Activated CD4-positive, alpha-beta memory T cell treated with anti-CD3 and anti-CD28 coated beads for 36 hours (primary cell): ENCODE measurements at places on chromosomes 4 and X. TPM values are rescaled to one million over a fixed set of nuclear protein-coding genes. Genes with fewer than 3 reads are reported as not detected.

Gene TMEM154
- total RNA-seq = 18.1 TPM

DNA sequence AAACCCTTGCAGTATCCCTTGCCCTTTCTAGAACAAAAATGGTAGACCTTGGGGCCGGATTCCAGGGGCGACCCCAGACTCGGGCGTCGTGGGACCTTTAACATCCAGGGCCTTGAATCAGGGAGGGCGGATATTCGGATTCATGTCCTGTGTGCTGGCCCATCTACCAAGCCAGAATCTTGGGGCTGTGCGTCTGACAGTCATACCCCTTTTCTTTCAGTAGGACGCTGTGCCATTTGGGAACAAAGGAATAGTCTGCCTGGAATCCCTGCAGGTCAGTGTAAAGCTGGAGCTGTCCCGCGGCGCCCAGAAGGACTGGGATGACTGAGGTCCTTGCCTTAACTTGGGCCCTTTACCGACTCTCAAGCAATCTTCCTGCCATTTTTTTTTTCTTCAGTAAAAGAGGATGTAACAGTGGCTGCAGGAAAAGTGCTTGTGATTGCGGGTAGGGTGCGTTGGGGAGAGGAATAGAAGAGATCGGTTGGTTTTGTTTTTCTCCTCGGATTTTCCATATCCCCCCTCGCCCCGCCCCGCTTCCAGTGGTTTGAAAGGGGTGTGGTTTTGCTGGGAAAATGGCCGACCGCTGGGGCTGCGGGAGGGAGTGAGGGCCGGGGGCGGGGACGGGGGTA lies 518 bp downstream of the ARMCX1 start:
- no peak for DNase-seq

Gene ASB9
- 0.48 TPM for total RNA-seq

- peak; percentile 9 for DNase-seq
These were observed 7.8 kb downstream of the FRG2 start for GRCh38 chr4:190019023-190019858.

Gene NEUROG2
- not detected for total RNA-seq

GRCh38 chrX:129007631-129008030 lies 515.7 kb downstream of the SMARCA1 start:
- DNase-seq = no peak

Gene ZFP92
- total RNA-seq = 1.6 TPM

DNA sequence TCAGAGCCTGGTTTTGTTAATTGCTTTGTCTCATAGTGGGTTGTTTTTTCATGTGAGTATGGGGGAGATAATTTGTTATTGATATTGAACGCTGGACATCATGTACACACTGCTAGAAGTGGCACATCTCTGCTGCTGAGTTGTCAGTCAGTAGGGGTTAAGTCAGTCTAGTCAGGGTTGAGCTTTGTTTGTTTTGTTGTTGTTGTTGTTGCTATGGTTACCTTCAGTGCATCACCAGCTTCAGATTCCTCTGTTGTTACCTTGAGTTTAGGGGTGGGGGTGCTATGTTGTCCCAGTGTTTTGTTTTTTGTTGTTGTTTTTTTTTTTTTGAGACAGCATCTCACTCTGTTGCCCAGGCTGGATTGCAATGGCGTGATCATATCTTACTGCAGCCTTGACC lies 9.9 kb downstream of the YIPF6 start:
- no peak for DNase-seq

GRCh38 chr4:107153956-107154355 lies 117.8 kb upstream of the DKK2 start:
- no peak for DNase-seq

DNA sequence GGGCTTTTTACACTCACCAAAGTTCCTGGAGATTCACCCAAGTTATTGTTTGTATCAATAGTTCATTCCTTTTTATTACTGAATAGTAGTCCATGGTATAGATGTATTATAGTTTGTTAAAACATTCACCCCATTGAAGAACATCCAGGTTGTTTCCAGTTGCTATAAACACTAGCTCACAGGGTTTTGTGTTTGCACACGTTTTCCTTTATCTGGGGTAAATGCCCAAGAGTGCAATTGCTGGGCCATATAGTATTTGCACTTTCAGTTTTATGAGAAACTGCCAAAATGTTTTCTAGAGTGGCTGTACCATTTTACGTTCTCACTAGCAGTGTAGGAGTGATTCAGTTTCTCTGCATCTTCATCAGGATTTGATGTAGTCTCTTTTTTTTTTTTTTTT lies 57.1 kb downstream of the CBLL2 start:
- no peak for DNase-seq

Gene SNX25
- total RNA-seq = 18.9 TPM

GRCh38 chr4:114132830-114133229 lies 153.4 kb upstream of the ARSJ start:
- no peak for DNase-seq

Gene LIMCH1
- not detected for total RNA-seq

Gene FAT4
- not detected for total RNA-seq

GRCh38 chrX:17590892-17591740 lies 146.2 kb upstream of the SCML1 start:
- DNase-seq = peak; percentile 62

DNA sequence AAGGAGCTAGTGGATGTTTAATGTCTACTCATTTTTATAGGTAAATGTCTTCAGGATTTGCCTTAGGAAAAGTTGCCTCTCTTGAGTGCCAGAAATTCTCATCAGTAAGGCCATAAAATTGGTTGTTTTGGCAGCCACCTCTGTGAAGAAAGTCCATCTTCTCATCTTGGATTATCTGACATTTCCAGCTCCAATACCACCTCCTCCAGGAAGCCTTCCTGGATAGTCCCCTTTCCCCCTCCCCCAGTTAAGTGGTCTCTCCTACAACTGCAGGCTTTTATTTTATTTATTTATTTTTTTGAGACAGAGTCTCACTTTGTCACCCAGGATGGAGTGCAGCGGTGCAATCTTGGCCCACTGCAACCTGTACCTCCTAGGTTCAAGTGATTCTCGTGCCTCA lies 87.1 kb downstream of the PPP2R2C start:
- DNase-seq = no peak

Gene PAGE1
- total RNA-seq = not detected

DNA sequence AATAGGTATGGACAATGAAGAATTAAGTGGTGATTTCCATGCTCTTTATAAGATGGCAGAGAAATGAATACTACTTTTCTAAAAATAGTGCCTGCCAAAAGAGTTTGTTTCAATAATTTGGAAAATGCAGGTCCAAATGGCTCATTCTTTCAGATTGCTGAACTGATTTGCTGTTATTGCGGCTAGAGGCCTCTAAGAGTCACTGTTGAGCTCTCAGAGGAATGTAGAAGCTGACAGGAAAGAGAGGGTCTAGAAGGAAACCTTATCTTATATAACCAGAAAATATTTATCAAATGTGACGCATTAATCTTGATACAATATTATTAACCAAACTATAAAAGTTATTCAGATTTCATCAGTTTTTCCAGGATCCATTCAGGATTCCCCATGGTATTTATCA lies 65.7 kb upstream of the PAGE1 start:
- DNase-seq = peak; percentile 9

GRCh38 chr4:54784161-54784671 lies 126.5 kb downstream of the KIT start:
- DNase-seq = no peak

DNA sequence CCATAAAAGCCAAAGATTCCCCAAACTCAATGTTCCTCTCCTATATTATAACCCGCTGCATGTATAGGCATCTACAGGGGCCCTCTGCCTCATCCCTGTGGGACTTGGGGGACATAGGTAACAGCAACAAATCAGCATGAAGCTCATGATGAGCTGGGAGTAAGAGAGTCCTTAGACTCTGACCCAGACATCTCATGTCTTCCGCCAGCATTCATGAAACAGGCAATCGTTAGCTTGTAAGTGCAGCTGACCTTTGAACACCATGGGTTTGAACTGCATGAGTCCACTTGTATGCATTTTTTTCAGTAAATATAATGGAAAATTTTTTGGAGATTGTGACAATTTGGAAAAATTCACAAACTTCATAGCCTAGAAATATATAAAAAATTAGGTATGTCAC lies 10.4 kb upstream of the SCOC start:
- DNase-seq = no peak

- DNase-seq = no peak
These were observed 18.0 kb upstream of the MAEA start for GRCh38 chr4:1271686-1272085.

DNA sequence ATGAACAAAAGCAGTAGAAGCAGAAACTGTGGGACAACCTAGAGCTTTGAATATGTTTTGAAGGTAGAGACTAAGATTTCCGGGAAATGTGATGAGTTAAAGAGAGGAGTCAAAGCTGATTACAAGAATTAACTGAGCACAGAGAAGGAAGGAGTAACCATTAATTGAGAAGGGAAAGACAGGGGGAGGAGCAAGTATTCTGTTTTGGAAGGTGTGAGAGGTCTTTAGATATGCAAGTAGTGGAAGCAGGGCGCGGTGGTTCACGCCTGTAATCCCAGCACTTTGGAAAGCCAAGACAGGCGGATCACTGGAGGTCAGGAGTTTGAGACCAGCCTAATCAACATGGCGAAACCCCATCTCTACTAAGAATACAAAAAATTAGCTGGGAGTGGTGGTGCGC lies 171.5 kb downstream of the FSTL5 start:
- DNase-seq = no peak

DNA sequence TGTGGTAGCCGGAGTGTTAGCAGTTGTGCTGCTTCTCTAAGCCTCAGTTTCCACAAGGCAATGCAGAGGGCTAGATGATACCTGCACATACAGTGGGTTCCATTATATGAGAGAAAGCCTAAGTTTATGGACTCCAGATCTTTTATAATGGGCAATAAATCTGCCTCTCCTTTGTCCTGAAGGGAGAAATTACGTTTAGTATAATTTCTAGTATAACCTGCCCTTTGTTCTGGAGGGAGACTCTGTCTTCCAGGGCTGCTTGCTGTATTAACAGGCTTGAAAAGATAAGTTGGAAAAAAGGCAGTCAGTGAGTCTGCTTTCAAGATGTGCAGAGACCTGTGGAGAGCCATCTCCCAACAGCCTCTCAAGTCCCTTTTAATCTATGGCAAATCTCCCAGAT lies 42.8 kb downstream of the ZNF81 start:
- no peak for DNase-seq

GRCh38 chrX:23478056-23478455 lies 143.4 kb downstream of the PTCHD1 start:
- DNase-seq = no peak

Gene RAB33A
- total RNA-seq = 30.1 TPM

DNA sequence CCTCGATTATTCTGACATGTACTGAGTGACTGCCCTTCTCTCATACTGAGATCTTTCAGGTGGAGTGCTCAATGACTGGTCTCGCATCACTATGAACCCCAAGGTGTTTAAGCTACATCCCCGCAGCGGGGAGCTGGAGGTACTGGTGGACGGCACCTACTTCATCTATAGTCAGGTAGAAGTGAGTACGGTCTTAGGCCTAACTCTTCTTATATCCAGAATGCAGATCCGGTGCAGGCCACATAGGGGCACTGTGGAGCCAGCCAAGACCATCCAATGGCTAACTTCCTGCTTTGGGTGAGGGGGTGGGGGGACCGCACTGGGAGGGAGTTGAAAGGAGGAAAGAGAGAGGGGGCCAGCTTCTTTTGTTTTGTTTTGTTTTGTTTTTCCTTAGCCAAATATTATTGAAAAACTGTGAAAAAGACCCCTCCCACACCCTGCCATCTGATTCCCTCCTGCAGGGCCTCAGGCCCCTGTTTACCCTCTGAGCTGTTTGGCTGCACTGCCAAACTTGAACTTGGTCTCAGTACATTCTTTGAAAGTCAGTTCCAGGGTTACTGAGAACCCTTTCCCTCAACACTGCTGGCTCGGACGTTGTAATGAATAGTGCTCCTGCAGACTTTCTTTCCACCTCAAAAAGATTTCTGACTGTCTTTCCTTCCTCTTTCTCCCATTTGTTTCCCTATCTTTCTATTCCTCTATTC lies 16.2 kb downstream of the AWAT2 start:
- DNase-seq = peak; percentile 45

Gene TRAM1L1
- total RNA-seq = not detected

DNA sequence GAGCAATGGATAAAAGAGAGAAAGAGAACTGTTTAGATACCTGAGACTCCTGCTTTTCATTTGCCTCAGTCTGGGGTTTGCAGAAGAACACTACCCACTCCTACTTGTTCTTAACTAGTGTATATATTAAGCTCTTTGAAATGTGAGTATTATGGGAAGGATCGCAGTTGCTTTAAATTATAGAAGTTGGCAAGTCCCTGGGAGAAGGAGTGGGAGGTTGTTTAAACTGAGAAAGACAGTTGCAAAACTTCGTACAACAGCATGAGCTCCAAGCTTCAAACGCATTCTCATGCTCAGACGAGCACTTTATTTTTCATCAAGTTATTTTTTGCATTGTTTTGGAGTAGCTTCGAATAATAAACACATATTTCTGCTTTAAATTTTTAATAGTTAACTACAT lies 88.1 kb upstream of the C1QTNF7 start:
- DNase-seq = no peak

DNA sequence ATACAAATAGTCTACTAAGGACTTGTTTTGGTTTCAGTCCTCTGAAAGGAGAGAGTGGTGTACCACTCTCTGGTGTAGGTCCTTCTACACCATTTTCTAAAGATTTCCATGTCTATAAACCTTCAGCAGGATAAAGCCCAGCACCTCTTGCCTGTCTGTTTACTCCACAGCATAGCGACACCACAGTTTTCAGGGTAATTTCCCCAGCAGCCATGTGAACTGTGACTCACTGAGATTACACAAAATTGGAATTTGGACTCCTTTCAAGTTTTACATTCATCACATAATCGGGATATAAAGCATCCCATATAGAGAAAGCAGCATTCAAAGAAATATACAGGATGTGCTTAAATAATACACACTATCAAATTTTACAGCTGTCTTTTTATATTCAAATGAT lies 229.6 kb downstream of the PRDM5 start:
- no peak for DNase-seq

DNA sequence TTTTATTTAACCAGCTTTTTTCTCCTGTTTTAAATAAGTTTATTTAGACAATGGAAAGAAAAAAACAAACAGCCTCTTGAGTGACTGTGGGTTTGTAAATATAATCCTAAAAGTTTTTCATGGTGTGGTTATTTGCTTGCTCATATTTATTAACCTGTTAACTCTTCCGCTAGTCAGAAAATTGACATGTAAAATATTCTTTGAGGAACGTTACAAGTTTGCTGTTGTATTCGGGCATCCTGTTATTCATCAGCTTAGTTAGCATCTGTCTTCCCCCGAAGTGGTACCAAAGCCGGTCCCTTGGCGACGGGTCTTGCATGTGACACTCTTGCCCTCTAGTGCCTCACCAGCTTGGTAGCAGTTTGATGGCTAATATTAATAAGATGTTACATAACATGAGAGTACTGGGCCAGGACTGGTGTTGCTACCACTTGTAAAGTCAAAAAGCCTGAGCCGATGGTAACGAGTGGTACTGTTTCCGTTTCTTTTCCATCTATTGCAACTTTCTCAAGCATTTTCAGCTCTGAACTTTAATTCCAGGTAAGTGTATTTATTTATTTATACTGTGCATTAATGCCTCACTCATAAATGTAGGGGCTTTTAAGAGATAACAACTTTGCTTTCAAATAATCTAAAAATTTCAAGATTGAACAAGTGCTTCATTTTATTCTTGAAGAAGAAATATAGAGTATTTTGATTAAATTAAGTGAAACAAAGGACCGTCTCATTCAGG lies at the start of gene NDST3:
NDST3 (plus strand) TSS at position 434 of the 733 bp plus-strand sequence. CDS start 19,425 bp downstream, outside the sequence.
- peak; percentile 13 for DNase-seq
